CD4-positive, alpha-beta T cell treated with Interleukin-15 for 4 hours (primary cell): ENCODE measurements at places on chromosomes 7 and 10.

- no peak for DNase-seq
Observed at GRCh38 chr7:116354546-116355423, 144.4 kb downstream of the TES start.

DNA sequence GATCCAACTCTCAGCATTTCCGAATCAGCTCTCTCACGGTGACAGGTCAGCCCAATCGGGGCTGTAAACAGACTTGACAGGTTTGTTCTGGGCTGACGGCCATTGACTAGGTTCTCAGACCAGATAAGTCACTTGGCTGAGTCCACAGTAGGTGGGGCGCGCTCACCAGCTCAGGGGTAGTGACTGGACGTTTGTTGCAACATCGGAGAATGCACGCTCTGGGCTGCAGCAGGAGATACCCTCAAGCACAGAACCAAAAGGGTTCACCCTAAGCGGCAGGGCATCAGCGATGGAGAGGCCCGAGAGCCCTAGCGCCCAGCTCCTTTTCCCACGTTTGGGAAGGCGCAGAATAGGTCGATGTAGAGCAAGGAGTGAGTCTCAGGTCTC lies 1.8 kb downstream of the KLLN start:
- no peak for DNase-seq

- no peak for DNase-seq
Observed at GRCh38 chr10:71685554-71686232, 33.9 kb downstream of the C10orf105 start.

GRCh38 chr7:29243910-29244655 lies 49.5 kb downstream of the CHN2 start:
- DNase-seq = peak; percentile 44

DNA sequence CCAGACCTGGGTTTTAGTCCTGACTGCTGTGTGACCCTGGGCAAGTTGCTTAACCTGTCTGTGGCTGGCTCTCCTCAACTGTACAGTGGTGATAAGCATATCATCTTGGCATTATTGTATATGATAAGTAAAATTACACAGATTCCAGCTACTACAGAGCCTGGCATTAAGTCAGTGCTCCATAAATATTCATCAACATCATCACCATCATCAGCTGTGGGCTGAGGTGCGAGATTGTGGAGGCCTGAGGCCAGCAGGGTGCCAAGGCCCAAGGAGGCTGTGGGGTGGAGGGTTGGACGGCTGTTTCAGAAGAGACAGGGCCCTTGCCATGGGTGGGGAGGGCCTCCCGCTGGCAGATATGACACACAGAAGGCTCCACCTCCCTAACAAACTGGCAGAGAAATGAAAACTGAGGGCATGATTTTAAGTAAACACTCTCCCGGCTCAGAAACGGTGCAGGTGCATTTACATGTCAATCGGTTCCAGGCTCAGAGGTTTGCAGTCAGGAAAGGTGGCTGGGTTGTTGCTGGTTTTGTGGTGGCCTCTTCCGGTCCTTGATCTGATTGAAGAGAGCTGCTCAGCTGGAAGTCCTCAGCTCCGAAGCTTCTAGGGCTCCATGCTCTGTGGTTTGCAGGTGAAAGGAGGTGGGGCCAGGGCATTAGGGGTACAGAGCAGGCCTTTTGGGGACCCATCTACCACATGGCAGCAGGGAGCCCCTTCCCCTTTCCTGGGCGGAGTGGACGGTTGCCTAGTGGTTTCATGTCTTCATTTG lies 10.2 kb downstream of the CRYGN start:
- peak; percentile 63 for DNase-seq

- DNase-seq = peak; percentile 41
Observed at GRCh38 chr10:89426230-89426868, 12.0 kb downstream of the IFIT5 start.

DNA sequence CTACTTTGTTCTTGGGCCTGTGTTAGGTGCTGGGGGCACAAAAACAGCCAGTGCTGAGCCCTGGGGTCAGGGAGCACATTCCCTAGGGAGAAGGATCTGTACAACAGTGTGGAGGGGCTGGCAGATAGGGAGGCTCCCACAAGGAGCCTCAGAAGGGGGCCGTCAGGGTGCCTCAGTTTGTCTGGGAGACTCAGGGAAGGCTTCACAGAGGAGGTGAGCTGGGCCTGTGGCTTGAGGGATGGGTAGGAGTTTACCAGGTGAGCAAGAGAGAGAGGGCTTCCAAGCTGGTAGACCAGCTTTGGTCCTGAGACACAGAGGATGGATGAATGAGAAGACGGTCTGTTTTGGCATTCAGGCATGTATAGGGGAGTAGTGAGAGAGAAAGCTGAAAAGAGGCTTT lies 52.1 kb downstream of the CAMK1D start:
- DNase-seq = no peak
